ENCODE measurements at places on chromosomes 11 and 22.

DNA sequence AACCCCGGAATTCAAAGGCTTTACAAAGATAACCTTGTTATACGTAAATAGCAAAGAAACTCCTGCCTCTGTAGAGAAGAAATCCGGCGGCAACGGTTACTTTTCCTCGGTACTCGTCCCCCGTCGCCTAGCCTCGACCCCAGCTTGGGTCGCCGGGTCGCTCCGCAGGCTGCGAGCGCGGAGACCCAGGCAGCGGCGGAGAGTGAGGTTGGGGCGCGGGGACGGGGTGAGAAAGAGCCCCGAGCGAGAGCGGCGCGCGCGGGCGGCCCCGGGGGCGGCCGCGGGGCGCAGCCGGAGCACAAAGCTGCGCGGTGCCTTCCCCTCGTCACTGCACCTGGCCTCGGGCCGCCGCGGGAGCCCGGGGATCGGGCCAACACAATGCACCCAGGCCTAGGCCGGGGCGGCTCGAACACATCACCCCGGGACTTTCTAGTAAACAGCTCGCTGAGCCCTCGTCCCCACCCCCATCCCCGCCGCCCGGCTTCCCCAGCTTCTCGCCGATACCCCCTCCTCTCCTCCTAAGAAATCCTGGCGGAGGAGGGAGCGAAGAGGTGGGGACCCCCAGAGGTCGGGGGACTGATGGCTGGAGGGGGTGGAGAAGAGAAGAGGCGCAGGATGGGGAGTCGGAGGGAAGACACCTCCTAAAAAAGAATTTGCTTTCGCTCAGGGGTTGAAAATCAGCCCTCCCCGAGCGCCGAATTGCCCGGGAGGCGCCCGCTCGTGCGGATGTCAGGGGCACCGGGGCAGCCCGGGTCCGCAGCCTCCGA, 845 bp downstream of the MPPED2 start:
- DNase-seq: no peak

GRCh38 chr11:96282625-96283220, 60.3 kb downstream of the MAML2 start:
- DNase-seq: no peak

GRCh38 chr11:16678466-16679116, 59.9 kb upstream of the C11orf58 start:
- no peak for DNase-seq

DNA sequence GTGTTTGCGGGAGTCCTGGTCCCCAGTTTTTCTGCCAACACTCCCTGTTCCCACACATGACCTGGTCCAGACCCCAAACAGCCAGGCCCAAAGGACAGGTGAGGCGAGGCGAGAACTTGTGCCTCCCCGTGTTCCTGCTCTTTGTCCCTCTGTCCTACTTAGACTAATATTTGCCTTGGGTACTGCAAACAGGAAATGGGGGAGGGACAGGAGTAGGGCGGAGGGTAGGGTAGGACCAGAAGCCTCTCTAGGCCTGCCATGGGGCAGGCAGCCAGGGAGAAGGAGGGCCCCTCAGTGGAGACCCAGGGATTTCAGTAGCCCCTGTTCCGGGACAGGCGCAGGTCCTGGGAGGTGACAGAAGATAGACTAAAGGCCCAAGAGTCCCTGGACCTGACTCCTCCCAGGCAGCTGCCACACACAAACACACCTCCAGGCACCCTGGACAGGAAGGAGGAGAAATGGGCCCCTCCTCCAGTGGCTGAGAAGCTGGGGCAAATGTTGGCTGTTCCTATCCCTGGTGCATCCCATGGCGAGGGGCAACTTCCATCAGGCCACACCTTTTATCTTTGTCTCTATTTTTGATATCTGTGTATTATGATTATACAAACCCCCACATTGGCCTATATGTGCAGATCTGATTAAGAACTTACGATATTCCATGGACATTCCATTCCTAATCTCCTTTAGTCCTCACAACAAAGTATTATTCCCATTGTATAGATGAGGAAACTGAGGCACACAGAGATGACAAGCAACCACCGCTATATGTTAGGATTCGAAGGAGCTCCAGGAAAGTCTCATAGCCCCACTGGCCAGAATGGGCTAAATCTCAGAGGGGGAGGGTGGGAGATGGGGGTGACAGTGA, 626 bp upstream of the F2 start:
- no peak for DNase-seq

DNA sequence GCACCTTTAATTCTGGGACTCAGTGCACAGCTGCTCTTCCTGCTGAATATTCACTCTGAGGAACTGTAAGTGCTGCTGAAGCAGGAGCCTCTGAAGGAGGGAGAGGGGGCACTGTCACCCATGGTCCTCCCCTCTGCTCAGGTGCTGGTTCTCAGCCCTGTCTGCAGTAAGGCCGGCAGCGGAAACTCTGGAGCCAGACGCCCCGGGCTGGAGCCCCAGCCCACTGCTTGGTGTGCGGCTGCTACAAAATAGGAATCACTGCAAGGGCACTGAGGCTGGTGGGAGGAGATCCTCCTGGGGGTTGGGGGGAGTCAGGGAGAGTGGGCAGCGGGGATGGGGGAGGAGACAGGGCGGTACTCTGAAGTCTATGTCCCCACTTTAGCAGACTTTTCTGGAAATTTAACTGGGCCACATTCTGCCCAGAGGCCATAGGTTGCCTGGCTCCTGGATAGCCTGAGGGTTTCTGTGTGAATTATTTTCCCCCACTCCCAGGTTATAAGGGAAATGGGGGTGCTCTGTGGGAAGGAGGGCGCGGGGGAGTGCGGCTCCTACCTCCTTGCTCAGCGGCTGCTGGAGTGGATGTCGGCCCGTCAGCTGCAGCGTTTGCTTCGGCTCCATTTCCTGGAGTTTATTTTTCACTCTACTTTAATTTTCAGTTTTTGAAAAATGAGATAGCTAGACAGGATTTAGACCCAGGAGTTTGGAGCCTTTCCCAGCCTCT, 33.6 kb downstream of the TBC1D22A start:
- DNase-seq: no peak

- DNase-seq: no peak
These were observed 9.6 kb downstream of the FGF4 start for GRCh38 chr11:69765498-69765995.

DNA sequence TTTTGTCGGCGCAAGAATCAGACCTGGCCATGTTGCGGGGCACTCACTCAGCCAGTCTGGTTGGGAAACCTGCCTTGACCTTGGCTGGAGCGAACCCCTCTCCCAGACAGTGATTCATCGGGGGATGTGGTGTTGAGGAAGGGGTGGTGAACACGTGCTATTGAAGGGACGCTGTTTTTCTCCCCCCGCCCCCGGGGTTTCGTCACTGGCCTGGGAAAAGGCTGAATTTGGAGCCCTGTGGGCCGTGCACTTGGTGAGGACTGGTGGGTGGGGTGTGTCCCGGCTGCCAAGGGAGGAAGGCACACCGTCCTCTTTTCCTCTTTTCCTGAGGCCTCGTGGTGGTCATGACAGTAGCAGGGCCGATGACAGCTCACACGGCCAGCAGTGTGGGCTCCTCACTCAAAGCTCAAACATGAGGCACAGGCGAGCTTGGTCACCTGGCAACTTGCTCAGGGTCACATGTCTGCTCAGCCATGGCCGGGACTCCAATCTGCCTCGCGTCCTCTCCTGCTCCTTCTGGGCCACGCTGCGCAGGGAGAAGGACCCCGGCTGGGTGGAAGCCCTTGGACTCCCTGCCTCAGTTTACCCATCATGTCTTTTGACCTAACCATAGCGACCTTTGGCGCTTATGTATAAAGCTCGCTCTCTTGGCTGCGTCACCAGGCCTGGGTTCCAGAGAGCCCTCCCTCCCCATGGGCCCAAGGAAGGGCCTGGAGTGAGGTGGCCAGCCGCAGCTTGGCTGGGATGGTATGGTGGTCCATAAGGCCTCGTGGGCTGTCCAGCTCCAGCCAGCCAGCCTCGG, 49.4 kb downstream of the SMIM38 start:
- no peak for DNase-seq

Measured in CD4-positive, alpha-beta T cell treated with Interleukin-4 for 4 hours (primary cell).